ENCODE measurements at places on chromosomes 1 and 21.

- no peak for DNase-seq
Observed at GRCh38 chr1:26945728-26946127, 14.5 kb downstream of the KDF1 start.

- DNase-seq: no peak
Observed at GRCh38 chr21:16239659-16240265, 510.0 kb downstream of the USP25 start.

- no peak for DNase-seq
Observed at GRCh38 chr1:155057104-155057503, 6.0 kb downstream of the ADAM15 start.

- DNase-seq: peak; percentile 81
Observed at GRCh38 chr1:15950763-15951295, 25.1 kb downstream of the ZBTB17 start.

- no peak for DNase-seq
Observed at GRCh38 chr1:111442457-111442856, 6.6 kb downstream of the WDR77 start.

DNA sequence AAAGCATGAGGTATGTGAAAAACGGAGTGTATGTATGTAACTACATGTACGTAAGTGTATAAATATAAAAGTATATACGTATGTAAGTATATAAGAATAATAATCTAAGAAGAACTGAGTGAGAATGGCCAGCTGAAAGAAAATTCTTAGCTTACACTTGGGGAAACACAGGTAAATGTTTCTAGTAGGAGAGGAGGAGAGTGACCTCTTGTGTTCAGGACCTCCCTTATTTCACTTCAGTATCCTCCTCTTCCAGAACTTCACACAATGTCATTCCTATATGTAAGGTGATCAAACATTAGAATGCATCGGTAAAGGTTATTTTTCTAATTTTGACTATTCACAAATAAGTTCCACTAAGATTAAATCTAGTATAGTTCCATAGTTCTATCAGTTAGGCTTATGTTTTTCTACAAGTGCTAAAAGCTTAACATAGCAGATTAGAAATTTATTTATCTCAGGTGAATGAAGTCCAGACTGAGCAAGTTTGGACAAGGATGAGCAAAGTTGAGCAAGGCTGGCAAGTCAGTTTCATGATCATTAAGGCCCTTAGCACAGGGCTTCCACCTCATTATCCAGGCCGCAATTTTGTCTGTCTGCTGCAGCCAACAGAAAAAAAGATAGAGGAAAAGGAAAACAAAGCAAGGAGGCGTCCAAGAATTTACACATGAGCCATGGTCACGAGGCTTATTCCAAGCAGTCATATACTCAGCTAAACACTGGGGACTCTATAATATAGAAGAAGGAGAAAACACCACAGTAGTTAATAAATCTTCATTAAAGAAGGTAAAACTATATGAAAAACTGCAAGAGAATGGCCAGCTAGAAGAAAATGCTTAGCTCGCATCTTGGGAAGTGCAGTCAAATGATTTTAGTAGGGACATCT is 7.1 kb upstream of the MROH9 start:
- no peak for DNase-seq

- DNase-seq: no peak
Observed at GRCh38 chr1:227558732-227559262, 4.6 kb upstream of the ZNF678 start.

DNA sequence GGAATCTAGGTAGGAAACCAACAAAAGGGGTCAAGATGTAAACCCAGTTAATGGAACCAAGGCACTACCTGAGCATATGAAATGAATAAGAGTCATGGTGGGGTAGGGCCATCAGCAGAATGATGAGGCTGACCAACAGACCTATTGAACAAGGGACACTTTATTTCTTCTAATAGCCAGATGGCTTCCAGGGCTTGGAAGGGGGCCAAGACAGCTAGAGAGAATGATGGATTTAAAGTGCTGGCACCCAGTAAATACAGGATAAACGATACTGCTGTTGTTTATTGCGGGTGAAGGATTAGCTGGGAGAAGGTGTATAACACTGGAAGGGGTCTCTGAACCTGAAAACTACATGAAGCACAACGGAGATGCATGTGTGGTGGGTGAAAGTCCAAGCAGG is 15.6 kb downstream of the DDAH1 start:
- DNase-seq: no peak

- peak; percentile 90 for DNase-seq
Observed at GRCh38 chr21:37564341-37564923, 197.9 kb downstream of the DYRK1A start.

DNA sequence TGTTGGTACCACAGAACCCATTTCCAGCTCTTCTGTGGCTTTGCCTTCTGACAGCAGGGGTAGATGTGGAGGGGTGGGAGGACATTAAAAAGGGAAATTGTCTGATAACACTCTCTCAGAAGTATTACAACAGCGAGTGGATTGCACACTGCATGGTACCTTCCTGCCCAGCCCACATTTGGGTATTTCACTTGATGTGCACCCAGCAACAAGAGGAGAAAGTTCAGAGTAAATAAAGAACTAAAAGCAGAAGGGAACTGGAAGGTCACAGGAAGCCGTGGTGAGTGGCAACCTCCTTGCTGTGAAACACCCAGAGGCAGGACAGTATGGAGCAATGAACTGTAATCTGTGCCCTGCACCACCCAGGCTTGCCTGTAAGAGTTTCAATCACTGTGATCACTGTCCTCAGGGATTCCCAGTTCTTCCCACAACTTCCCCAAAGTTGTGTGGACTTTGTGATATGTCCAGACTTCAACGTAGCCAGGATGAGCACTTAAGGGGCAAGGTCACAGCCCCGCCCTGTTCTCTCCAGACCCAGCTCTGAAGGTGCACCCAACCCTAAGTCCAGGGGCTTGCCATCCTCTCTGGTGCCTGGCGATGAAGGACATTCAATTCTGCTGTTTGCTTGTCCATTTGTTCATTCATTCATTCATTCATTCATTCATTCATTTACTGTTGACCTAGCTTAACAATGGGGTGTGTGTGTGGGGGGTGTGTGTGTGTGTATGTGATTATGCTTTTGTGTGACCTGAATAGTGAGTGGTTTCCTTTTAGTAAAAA is 18.7 kb upstream of the F5 start:
- peak; percentile 20 for DNase-seq

DNA sequence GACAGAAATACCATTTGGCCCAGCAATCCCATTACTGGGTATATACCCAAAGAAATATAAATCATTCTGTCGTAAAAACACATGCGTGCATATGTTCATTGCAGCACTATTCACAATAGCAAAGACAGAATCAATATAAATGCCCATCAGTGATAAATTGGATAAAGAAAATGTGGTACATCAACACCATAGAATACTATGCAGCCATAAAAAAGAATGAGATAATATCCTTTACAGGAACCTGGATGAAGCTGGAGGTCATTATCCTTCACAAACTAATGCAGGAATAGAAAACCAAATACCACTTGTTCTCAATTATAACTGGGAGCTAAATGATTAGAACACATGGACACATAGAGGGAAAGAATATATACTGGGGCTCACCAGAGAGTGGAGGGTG is 109.6 kb upstream of the SLC35F3 start:
- DNase-seq: no peak

DNA sequence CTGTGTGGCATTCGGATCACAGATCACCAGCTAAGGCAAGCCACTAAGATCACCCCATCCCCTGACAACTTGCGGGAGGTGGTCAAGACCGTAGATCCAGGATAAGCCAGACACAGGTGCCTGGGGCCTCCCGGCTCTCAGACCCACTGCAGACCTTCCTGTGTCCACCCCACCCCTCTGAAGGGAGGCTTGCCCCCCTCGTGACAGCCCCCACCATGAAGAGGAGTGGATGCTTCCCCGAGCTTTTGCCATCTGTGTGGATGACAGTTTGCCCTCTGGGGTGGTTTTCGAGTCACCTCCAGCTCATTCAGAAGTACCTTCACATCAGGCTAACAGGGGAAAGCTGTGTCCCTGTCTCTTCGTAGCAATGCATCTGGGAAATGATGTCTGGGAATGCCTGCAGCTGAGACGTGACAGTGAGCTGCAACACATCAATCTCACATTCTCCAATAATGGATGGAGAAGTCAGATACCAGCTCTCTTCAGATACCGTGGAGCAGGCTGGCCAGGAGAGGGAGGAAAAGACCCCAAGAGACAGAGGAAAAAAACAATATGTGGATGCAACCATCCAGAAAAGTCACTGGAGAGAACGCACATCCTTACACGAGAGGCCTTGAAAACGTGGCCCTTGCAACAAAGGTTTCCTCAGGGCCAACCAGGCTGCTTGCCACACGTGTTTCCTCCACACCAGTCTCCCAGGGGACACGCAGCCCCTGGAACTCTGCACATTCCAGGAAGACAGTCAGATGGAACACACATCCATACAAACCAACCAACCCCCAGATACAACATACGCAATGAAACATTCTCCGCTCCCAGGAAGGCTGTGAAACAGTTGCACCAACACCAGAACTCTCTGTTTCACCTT is 20.4 kb upstream of the FHAD1 start:
- DNase-seq: no peak

GRCh38 chr1:80349218-80349617 is 1342.7 kb upstream of the ADGRL4 start:
- no peak for DNase-seq

GRCh38 chr1:30196457-30196856 is 526.9 kb downstream of the MATN1 start:
- DNase-seq: no peak

DNA sequence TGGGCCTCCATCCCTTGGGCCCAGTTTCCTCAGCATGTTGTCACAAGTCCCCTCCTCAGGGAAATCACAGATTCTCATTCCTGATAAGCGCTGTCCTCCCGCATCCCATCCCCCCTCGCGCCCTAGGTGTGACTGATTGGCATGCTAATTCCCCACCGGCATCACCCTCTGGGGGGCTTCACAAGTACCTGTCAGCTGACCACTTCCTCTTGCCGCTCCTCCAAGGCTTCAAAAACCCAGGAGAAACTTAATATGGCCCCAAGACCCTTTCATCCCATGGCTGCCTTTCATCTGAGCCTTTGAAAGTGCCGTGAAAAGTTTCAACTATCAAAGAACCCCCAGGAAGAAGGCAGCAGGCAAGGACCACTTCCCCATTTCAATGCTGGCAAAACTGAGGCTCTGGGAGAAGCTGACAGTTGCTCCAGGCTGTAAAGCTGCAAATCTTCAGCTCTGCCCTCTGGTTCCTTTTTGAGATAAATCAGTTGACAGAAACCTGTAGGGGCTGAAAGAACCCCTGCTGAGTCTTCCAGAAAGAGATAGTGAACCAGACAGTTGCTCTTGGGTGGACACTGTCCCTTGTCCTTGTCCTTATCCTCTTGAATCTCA is 12.8 kb upstream of the MIXL1 start:
- DNase-seq: no peak

DNA sequence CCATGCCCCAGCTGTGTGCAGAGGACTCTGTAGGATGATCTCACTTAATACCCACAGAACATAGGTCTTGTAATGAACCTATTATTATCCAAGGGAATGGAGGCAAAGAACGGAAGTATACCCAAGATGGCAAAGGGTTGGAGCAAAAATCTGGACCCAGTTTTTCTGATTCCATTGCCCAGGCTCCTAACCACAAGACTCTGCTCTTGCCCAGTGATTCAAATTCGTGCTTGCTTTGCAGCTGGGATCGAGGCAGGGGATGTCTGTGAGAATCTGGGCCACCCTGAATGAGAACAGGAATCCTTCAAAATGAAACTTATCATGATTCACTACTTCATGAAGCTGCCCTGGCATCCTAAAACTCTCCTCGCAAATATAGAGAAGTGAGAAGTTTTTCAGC is 97.5 kb upstream of the KCNJ6 start:
- no peak for DNase-seq

DNA sequence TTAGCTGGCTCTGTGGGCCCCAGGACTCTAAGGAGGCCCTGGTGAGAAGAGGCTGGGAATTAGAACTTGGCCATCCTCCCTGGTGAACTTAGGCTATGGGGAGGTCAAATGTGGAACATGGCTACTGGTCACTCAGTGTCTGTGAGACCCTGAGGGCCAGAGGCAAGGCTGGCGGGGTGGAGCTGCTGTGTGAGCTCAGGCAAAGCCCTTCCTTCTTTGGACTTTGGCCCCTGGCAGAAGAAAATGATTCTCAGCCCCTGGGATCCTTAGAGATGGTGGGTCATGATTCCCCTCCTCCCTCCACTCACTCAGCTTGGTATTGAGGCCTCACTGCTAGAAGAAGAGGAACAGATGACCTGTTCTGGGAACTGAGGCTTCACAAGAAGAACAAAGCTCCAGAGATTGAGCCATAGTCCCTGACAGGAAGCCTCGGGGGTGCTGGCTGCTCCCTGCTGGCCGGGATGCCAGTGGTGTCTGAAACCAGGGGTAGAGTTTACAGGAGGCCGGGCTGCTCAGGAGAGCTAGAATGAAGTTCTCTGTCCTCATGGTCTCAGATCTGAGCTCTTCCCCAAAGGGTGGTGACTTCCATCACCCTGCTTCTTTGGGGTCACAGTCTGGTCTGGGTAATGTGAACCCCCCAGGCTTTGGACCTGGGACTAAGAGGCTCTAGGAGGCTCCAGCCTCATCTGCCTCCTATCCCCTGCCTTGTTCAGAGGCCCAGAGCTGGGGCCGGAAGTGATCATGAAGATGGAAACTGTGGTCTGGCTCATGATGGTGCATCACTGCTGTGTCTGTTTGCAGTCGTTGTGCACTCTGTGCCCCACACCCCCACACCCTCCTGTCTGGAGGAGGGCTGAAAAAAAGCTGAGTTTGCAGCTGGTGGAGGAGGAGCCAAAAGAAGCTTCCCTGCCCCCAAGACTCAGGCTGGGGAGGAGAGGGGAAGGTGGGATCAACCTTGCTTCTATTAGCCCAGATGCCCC is 905 bp downstream of the BTBD19 start:
- DNase-seq: peak; percentile 89

- no peak for DNase-seq
Observed at GRCh38 chr21:39079617-39080016, 103.6 kb downstream of the PSMG1 start.

GRCh38 chr1:167268347-167268787 is 47.7 kb downstream of the POU2F1 start:
- no peak for DNase-seq

- DNase-seq: no peak
Observed at GRCh38 chr1:213977486-213977842, 10.3 kb upstream of the PROX1 start.

- DNase-seq: no peak
Observed at GRCh38 chr21:41641821-41642701, 124.8 kb downstream of the RIPK4 start.

DNA sequence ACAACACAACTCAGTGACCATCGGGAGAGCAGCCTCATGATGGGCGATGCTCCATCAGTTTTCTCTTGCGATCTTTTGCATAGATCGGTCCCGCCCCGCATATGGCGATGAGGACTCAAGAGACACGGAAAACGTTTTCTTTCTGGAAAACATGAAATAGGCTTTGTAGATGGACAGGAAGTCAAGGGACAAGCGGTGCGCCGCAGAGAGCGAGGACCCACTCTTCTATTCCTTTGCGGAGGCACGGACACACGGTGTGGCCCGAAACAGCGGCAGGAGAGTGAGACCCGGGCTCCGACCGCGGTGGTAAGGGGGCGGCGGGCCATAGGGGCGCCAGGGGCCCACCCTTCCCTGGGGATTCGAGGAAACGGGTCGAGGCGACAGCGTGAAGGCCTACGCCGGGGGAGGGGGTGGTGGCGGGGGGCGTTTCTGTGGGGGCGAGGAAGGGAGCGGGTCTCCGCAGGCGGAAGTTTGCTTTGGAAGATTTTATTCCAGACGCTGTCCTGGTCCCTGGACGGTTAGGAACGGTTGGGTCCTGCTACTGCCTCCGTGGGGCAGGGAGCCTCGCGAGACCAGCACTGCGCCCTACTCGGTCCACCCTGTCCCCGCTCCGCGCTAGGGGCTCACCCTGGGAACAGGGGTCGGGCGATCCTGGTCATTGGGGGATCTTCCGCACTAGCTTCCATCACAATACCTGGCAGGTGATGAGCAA is 796 bp upstream of the TDRKH start:
- no peak for DNase-seq
